ENCODE measurements at places on chromosomes 1 and 21.
A peak's percentile ranks its signal among the peaks of the same experiment; 100 is the strongest.

DNA sequence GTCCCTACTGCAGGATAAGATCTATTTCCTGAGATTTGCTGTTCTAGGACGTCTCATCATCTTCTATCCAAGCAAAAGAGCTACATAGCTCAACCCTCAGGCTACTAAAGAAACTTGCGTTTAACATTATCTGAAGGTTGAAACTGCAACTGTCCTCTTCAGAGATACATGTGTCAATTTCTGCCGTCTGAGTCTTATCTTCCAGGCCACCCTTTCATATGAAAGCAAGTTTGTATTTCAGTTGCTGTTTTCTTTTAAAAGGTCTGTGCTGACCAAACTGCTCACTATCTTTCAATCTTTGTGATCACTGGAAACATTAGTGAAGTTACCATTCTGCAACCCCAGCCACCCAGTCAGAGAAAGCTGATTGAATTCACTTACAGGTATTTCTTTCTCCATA lies 108.6 kb upstream of the RAB3GAP2 start:
- DNase-seq: peak; percentile 77

- DNase-seq: peak; percentile 21
Observed at GRCh38 chr1:248155927-248156326, 11.0 kb downstream of the OR2M5 start.

GRCh38 chr1:185348985-185349384 lies 31.9 kb upstream of the IVNS1ABP start:
- DNase-seq: no peak

GRCh38 chr1:145758116-145758515 lies 38.8 kb downstream of the CD160 start:
- DNase-seq: no peak

DNA sequence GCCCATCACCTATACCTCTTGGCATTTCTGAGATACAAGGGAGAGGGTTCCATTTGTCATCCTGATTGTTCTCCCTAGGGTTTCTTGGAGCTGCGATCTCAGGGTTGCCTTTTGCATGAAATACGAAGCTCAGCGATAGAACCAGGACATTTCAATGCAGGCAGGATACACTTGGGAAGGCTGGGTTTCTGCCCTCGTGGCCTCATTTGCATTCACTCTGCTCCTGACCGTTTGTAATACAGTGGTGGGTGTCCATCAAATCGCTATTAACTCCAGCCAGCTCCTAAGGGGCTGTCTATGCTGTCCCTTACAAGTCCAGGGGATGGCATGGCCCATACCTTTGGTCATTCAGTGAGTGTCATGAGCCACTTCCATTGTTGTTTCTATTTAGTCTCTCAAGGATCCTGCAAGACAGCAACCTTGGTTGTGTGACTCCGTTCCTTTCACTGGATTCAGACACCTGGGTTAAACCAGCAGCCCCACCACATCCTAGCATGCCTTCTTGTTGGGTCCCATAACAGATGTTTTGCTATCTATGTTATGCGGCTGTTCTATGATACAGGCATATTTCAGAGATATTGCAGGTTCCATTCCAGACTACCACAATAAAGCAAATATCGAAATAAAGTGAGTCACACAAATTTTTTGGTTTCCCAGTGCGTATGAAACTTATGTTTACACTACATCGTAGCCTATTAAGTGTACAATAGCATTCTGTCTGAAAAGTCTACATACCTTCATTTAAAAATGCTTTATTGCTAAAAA lies 18.3 kb downstream of the KAZN start:
- DNase-seq: no peak

- no peak for DNase-seq
Observed at GRCh38 chr1:36652586-36652985, 169.9 kb upstream of the CSF3R start.

DNA sequence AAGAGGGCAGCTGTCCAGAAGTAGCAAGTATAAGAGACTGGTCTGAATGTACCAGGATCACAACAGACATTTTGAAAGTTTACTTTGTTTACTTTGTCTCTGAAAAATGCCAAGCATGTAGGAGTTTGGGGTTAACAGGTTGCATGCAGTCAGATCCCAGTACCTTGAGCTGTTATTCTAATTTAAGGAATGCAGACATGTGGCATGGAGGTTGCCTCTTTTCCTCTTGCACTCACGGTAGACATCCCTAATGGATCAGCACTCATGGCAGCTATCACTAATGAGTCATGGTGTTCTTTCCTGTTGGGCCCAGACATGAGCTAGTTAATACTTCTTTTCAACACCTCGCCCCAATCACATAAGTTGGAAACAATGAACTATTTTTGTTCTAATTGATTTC lies 67.3 kb downstream of the GADD45A start:
- no peak for DNase-seq

DNA sequence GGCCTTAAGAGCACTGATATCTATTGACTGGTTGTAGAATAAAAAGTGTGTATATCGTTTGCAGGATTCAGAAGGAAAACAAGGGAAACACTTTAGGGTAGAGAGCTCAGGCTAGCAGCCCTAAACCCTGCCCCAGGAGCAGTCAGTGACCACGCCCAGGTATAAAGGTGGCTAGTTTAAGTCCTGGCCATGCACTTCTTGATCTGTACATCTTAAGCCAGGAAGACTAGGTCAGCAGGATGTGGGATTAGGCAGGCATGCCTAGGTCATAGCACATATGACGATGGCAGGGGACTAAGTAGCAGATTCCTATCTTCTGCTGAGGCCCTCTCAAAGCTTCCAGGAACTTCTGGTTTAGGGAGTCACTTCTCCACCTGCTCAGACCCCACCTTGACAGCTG lies 158.0 kb upstream of the CD34 start:
- no peak for DNase-seq

GRCh38 chr1:221283532-221283931 lies 404.3 kb downstream of the HLX start:
- DNase-seq: no peak

- DNase-seq: peak; percentile 21
Observed at GRCh38 chr1:236507022-236507700, 16.6 kb upstream of the LGALS8 start.

DNA sequence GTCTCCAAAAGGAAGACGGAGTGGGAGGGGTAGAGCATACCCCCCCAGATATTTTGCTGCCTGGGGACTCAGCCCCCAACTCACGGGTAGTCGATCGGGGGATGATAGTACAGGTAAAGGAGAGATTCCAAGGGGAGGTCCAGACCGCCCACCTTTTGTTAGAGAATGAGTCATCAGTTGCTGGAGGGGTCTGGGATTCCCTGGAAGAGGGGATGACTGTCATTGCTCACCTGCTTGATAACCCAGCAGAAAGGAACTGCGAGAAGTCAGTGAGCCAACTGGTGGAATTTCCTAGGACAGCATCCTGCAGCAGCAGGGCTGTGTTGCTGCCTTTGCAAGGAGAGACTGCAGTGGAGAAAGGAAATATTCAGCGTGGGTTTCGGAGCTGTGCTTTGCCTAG lies 64.4 kb downstream of the MACF1 start:
- no peak for DNase-seq

- DNase-seq: no peak
Observed at GRCh38 chr1:60922304-60922703, 160.1 kb upstream of the NFIA start.

GRCh38 chr1:170696591-170697290 lies 32.8 kb downstream of the PRRX1 start:
- no peak for DNase-seq

DNA sequence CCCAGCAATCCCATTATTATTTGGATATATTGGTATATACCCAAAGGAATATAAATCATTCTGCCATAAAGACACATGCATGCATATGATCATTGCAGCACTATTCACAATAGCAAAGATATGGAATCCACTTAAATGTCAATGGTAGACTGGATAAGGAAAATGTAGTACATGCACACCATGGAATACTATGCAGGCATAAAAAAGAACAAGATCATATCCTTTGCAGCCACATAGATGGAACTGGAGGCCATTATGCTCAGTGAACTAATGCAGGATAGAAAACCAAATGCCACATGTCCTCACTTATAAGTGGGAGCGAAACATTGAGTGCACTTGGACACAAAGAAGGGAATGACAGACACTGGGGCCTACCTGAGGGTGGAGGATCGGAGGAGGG lies 24.6 kb downstream of the KAZN start:
- no peak for DNase-seq

DNA sequence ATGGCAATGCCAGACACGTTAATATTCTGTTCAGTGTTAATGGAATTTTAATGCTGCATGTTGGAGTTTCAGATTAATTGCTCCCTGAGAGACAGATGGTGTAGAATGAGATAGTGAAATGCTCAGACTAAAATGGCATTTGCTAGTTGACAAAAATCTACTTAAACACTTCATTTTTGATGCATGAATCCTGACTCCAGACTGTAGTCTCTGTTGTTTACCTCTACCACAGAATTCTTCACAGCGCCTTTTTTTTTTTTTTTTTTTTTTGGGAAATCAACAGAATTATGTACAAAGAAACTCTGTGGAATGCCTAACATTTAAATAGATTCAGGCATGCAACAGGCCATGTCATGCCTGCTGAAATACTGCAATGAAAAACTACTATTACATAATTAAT lies 111.3 kb downstream of the PLPPR5 start:
- DNase-seq: no peak

DNA sequence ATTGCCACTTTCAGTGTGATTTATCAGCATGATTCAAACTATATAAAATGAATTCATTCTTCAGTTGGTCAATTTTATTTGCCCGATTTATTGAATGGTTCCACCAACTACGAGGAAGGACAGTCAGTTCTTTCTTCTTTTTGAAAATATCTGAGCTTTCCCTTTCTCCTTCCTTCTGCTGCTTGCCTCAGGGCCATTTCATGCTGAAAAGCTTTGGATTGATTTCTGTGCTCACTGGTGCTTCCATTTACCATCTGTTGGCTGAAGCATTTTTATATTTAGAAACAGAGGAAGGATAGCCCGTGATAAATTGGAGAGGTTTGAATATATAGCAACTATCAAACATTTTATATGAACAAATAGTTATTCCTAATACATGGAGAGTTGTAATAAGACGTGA lies 68.9 kb upstream of the ADAMTS5 start:
- no peak for DNase-seq

GRCh38 chr1:46413596-46413985 lies 19.5 kb downstream of the FAAH start:
- DNase-seq: peak; percentile 53

- DNase-seq: no peak
Observed at GRCh38 chr1:115220340-115221270, 117.4 kb downstream of the NGF start.

DNA sequence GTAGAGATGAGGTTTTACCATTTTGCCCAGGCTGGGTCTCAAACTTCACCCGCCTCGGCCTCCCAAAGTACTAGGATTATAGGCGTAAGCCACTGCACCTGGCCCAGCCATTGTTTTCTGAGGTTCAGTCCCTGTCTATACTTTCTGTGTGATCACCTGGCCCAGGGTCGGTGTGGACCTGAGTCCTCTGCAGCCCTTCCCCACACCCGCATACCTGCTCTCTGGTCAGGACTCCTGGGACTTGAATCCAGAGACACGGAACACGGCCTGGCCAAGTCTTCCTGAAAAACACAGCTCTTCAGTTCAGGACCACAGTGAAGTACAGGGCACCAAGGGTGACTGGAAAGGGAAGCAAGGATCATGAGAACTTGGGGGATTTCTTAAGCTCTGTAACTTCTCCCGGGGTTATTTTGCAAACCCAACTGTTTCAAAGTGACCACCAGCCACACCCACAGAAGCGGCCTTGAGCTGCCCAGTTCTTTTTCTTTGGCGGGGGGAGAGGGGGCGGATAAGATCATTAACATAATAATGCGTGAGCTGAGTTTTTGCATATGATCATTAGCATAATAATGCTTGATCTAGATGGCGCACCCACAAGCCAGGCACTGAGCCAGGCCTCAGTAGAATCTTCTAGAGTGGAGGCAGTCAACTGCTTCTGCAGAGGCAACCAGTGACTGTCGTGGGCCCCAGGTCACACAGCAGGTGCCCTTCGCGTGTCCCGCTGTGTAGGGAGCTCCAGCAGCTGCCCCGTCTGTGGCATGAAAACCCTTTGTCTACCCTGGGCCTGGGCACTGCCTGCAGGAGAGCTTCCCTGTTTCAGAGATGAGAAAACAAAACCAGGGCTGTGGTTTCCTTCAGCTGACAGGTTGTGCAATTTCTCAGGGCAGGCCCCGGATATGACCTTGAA lies 1.7 kb upstream of the NADK start:
- peak; percentile 94 for DNase-seq

- DNase-seq: peak; percentile 87
Observed at GRCh38 chr1:59393211-59394180, 96.6 kb downstream of the FGGY start.

GRCh38 chr21:42675403-42675802 lies 22.0 kb downstream of the PDE9A start:
- no peak for DNase-seq

GRCh38 chr1:207824691-207825408 lies 73.0 kb downstream of the CD46 start:
- peak; percentile 29 for DNase-seq

GRCh38 chr1:39954324-39954869 lies 548 bp upstream of the MFSD2A start:
- DNase-seq: no peak

DNA sequence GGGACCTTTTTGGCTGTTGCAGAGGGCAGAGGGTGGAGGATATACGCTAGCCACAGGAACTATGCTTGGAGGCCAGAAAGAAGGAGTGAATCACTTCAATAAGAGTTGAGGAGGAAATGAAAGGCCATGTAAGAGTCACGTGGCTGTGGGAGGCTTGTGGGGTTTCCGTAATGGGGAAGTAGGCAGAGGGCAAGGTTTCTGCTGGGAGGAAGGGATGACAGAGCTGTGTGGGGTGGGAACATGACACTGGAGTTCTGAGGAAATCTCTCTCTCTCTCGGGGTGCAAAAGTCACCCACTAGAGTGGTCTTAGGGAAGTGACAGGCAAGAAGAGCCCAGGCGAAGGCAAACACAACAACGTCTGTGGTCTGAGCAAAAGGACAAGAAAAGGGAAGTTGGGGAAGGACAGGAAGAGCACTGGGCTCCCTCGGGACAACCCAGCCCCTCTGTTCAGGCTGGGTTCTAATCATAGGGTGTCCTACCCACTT lies 3.9 kb upstream of the CD1C start:
- DNase-seq: peak; percentile 94

- DNase-seq: peak; percentile 70
Observed at GRCh38 chr1:58881471-58881994, 97.7 kb upstream of the JUN start.

GRCh38 chr1:207822602-207823451 lies 71.0 kb downstream of the CD46 start:
- DNase-seq: no peak

DNA sequence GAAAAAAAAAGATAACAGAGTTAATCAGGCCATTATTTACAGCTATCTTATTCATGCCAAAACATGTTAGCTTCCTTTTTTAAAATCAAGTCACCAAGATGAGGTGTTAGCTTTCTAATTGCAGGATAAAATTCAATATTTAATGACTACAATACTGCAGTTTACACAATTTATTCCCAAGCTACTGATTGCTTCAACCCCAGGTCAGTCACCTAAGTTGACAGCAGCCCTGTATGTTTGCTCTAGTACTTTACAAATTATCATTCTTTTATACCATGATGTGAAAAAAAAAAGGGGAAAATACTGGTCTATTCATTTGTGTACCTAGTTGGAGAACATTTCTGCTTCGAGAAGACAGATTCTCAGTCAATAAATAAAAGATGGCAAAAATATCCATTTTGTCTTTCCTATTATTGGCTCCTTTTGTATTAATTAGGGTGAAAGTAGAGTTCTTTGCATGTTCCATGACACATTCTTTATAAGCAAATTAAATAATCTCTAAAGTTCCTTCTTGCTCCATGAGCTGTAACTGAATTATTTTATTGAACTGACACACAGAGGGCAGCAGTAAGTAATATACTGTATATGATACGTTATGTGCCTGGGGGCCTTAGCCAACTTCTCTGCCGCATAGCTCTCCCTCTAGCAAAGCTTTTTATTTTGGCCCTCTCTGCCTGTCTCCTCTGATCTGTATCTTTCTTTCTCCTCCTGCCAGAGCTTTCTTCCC lies 48.0 kb downstream of the DIPK1A start:
- DNase-seq: peak; percentile 22
